Activated T-cell treated with anti-CD3 and anti-CD28 coated beads for 1 hour (primary cell): ENCODE measurements at places on chromosomes 11 and 22.

GRCh38 chr22:49229483-49230193, 598.0 kb downstream of the BRD1 start:
- DNase-seq: no peak

GRCh38 chr22:20663941-20664593, 109.8 kb upstream of the SERPIND1 start:
- no peak for DNase-seq

- DNase-seq: no peak
These were observed 130.8 kb downstream of the HIPK3 start for GRCh38 chr11:33387996-33388395.

DNA sequence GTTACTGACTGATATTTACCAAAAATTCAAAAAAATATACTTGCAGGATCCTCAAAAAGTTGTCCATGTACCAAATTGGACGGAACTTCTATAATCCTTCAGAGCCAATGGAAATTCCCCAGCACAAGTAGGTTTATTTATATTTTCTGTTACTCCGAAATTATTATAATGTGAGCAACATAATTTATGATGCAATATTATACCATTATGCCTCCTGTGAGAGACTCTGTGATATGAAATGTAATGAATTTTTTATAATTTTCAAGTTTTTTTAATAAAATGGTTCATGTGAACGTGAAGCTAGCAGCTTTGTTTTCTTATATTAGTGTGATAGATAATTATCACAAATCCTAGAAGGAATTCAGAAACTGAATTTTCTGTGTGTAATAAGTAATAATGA, 18.2 kb downstream of the PIWIL4 start:
- DNase-seq: no peak

- no peak for DNase-seq
These were observed 39.3 kb downstream of the LARGE2 start for GRCh38 chr11:45961751-45962240.
